ENCODE measurements at places on chromosomes 7 and 10.

DNA sequence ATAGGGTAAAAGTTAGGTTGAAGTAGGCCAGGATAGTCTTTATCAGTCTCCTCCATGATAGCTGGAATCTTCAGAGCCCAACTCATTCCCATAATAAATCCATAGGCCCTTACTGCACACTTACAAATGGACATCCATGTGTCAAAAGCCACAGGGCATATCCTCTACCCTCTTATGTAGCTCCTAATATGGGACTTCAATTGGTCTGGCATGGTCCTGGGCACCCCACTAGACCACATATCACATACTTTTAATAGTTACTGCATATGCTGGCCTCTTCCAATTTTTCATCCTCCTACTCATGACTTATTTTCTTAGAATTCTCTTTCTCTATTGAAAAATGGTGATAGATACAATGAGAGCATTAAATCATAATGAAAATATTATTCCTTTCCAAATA is 169.3 kb downstream of the MAGI2 start:
- no peak for DNase-seq

- no peak for DNase-seq
Observed at GRCh38 chr7:113083132-113083815, 3.4 kb downstream of the GPR85 start.

DNA sequence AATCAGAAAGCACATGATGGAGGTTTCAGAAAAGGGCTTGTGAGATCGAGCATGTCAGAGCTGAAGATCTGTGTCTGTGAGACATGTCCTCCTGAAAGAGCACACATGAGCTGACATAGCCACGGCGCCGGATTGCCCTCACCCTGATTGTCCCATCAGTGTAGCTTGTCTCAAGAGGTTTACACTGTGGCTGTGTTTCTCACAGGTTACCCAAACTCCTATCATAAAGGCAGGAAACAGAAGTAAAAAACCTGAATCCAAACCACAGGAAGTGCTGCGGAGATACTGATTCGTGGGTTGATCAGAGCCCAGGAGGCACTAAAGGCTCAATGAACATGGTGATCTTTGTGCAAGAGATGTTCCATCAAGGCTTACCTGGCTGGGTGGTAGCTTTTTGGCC is 3.9 kb upstream of the ATP6V0E2 start:
- no peak for DNase-seq

DNA sequence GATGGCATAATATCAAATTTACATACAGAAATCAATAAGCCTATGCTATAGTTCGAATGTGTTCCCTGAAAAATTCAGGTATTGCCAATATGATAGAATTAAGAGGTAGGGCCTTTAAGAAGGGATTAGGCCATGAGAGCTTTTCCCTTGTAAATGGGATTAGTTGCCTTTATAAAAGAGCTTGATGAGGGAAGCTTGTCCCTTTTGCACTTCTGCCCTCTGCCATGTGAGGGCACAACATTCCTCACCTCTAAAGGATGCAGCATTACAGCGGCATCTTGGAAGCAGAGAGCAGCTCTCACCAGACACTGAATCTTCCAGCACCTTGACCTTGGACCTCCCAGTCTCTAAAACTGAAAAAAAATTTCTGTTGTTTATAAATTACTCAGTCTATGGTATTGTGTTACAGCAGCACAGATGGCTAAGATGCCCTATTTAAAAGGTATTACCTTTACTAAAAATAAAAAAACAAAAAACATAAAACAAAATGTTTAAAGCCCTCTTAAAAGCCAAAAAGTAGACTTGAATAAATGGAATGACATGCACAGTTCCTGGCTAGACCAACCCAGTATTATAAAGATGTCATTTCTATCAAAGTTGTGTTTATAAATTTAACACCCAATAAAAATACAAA is 909.6 kb downstream of the REEP3 start:
- DNase-seq, result no peak

GRCh38 chr10:102988404-102989314 is 70.6 kb downstream of the CNNM2 start:
- DNase-seq, result no peak

GRCh38 chr7:67462781-67463191 is 466.2 kb downstream of the TYW1 start:
- no peak for DNase-seq

DNA sequence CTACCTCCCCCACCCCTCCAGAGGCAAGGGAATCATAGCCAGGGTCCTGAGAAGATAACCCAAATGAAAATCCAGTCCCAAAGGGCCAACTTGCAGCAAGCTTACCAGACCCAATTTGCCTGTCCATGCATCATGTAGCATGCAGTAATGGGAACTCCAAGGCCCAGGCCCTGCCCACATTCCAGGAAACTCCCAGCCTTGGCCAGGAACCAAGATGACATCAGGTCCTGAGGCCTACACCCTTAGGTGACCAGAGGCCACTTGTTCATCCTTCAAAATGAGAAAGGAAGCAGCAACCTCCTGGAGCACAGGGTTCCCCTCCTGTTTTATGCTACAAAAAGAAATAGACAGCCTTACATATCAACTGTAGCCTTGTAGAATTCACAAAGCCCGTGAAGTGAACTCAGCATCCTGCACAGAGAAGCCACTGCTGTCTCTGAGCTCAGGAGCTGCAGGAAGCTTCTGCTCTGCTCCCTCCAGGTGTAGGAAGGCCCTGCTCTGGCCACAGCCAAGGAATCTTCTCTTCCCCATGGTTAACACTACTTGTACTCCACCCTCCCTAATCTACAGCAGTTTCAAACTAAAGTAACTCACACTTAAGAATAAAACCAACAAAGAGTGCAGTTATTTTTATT is 30.3 kb upstream of the GRB10 start:
- no peak for DNase-seq

- DNase-seq, result no peak
Observed at GRCh38 chr7:16136896-16137295, 284.4 kb downstream of the CRPPA start.

DNA sequence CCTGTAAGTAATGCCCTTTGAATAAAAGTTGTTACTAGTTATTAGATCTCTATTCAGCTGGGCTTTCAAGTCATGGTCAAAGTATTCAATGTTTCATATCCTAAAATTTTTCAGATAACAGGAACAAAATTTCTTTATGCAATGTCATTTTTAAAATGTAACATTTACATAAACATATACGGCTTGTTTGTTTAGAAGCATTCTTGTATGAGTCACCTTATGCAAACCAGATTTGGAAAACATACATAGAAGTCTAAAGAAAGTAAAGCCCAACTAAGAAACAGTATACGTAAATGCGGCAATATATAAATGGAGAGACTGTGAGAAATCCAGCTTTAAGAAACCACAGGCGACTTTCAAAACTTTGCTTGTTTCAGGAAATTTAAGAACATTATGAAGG is 10.5 kb downstream of the TMEM168 start:
- no peak for DNase-seq

- DNase-seq, result no peak
Observed at GRCh38 chr10:86038371-86038770, 328.2 kb downstream of the GRID1 start.

DNA sequence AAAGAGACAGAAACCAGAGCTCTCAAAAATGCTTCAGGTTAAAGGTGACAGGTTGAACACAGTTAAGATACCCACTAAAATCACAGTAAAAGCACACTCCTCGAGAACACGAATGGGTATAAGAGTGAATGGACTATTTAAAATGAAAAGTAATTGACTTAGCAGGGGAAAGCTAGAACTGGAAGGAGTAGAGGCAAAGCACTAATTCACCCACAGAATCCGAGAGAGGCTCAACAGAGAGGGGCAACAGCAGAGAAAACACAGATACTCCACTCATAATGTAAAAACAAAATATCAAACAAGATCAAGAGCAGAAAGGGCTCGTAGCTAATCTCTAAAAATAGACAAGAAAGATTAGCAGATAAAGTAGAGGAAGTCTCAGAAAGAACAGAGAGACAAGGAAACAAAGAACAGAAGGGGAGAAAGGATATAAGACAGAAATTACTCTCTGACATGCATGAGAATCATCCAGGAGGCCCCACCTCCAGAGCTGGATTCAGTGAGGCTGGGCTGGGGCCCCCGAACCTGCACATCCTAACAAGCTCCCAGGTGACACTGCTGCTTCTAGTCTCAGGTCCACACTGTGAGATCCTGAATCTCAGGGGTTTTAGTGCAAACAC is 117.6 kb downstream of the GALNT11 start:
- DNase-seq, result no peak

DNA sequence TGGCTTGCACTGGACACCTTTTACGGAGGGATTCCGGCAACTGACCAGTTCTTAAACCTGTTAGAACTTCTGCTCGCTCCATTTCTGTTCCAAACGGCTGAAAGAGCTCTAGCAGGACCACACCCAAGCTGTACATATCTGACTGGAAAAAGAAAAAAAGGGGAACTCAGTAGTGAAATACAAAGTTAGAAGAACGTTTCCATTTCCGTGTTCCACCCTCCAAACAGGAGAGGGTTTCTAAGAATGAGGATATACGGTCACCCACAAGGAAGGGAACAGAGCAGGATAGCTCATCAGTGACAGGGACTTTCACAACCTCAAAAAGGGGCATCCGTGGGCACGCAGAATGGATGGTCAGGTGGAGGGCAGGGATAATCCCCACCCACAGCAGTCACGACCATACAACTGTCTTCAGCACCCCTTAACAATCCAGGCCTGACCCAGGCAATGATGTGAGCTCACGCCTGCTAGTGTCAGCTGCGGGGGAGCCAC is 4.3 kb upstream of the ANKRD61 start:
- no peak for DNase-seq

GRCh38 chr7:154965014-154965413 is 37.9 kb downstream of the PAXIP1 start:
- DNase-seq, result no peak

- DNase-seq, result no peak
Observed at GRCh38 chr7:151079199-151079910, 1.3 kb downstream of the FASTK start.

GRCh38 chr10:2893991-2894390 is 173.4 kb upstream of the PFKP start:
- no peak for DNase-seq

DNA sequence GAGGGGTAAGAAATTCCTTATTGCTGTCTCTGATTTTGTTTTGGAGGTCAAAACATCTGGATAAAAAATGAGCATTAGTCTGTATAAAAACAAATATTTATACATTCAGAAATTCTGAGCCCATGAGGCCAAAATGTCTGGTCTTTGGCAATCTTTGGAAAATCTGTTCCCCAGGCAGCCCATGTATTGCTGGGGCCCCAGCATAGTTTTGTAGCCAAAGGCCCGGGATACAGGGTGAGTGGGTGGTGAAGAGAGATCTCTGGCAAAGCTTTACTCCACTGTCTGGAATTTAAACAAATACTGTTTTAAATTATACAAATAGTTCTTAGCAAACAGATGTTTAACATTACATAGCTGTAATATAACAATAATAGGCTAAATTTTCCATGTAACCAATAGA is 134.7 kb upstream of the GALNT17 start:
- DNase-seq, result no peak

DNA sequence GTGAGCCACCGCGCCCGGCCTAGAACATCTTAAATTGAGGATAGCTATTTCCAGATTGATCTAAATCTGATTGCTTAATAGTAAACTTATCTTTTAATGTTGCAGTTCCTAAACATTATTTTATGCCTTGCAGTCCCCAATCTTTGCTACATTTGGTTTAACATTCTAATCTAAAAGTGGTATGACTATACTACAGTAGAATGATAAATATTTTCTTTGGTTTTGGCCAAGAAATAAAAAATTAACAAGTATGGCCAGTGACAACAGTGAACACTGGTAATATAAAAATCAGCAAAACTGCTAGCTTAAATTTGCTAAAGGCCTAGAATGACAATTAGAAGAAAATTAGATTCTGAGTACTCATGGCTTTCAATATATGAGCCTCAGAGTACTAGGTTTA is 73.5 kb downstream of the CDK6 start:
- no peak for DNase-seq

Data from stimulated activated CD4-positive, alpha-beta T cell treated with anti-CD3 and anti-CD28 coated beads, Interleukin-1b, Interleukin-23, amount 100 ng/mL, for 24 hours (primary cell).